Activated CD4-positive, alpha-beta T cell treated with anti-CD3 and anti-CD28 coated beads, Interleukin-2, amount 50 U/mL, for 4 hours (primary cell): ENCODE measurements at places on chromosomes 6 and 20.
A peak's percentile ranks its signal among the peaks of the same experiment; 100 is the strongest.

DNA sequence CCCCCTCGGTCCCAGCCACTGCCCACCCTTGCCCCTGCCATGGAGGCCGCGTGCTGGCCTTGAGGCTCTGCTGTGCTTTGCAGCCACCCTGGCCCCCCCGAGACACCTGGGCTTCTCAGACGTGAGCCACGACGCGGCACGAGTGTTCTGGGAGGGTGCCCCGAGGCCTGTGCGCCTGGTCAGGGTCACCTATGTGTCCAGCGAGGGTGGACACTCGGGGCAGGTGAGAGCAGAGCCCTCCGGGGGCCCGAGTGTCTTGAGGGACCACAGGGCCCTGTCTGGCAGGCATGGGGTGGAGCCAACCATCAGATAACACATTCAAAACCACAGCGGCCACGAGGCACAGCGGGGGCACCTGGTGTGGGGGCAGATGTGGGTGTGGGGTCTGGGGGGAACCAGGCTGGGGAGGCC, 18.9 kb downstream of the COL20A1 start:
- no peak for DNase-seq

- no peak for DNase-seq
These were observed 17.2 kb upstream of the SNAP25 start for GRCh38 chr20:10201321-10201870.

- no peak for DNase-seq
These were observed 77.6 kb upstream of the EYA2 start for GRCh38 chr20:46816886-46817638.

DNA sequence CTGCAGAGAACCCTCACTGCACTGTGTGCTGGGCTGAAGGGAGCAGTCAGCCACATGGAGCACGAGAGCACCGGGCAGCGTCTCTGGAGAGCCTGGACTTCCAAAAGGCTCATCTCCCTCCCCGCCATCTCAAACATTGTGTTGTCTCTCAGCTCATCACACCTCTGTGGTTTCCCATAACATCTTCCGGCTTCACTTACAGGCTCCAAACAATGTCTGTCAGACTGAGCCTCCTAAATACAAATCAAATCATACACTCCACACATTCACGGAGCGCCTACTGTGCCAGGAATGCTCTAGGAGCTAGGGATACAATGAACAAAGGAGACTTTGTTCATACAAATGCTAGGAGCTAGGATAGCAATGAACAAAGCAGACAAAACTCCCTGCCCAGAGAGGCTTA, 398.0 kb downstream of the RNGTT start:
- DNase-seq, result no peak

- DNase-seq, result no peak
These were observed 208.0 kb upstream of the EXOC2 start for GRCh38 chr6:900716-901605.

DNA sequence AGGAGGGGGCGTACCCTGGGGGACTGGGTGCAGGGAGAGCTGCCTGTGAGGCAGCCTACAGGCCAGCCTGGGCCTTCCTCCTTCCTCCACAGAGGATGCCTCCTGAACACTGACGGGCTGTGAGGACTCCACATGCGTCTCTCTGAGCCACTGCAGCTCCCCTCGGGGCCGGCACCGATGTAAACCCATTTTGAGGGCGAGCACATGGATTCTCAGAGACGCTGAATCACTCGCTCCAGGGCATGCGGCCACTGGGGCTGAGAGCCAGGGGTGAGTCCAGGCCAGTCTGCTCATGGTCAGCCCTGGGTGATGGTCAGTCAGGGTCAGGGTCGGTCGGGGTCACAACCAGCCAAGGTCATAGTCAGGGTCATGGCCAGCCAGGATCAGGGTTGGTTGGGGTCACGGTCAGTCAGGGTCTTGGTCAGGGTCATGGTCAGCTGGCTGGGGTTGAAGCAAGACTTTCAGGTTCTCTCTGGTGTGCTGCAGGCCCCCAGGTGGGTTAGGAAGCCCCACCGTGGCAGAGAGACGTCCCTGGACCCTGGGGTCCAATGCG, 14.7 kb upstream of the RBBP8NL start:
- DNase-seq, result no peak

DNA sequence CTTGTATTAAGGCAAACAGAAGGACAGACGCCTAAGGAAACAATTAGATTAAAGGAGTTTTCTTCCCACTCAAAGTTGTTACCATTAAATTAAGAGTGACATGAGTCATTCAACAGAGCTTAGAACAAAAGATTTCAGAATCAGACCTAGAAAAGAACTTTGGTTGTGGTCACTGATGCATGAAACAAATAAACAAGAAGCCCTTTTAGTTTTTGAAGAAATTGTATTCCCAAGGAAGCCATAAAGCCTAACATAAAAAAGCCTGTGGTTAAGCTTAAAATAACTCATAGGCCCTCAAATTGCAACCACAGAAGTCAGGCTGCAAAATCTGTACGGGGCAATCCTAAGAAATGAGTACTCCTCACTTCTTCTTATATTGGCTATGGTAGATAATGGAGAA, 17.9 kb upstream of the TRIM26 start:
- no peak for DNase-seq

DNA sequence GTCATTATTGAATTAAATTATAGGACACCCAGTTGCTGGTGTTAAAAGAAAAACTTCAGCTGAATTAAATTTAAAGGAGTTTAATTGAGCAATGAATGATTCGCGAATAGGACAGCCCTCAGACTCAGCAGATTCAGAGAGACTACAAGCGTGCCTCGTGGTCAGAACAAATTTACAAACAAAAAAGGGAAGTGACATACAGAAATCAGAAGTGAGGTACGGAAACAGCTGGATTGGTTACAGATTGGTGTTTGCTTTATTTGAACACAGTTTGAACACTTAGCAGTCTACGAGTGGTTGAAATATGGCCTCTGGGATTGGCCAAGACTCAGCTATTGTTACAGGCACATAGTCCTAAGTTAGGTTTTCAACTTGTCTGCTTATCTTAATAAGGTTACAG, 25.8 kb upstream of the TNFRSF21 start:
- DNase-seq, result no peak

GRCh38 chr6:112050429-112050828, 3.5 kb upstream of the CCN6 start:
- no peak for DNase-seq

GRCh38 chr6:93423542-93423941, 4.2 kb upstream of the EPHA7 start:
- DNase-seq, result no peak

- DNase-seq, result no peak
These were observed 1.9 kb downstream of the MRPS26 start for GRCh38 chr20:3047486-3048419.

DNA sequence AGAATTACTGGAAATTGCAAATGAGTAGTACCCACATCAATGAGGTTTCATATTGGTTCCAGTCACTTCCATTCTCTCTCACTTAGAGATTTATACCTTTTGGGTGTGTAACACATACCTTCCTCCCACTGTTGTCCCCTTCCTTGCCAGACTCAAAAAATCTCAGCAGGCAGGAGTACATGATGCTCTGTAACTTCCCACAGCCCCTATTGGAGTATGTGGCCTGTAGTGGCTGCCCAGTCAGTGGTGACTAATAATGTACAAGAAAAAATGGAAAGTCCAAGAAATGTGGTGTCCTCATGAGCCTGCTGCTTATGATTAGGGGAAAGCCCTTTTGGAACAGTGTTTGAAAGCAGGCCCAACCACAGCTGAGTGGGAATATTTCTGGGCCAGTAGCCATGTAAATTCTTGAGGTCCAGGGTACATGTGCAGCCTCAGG, 312.0 kb downstream of the ZFAND3 start:
- DNase-seq, result no peak

DNA sequence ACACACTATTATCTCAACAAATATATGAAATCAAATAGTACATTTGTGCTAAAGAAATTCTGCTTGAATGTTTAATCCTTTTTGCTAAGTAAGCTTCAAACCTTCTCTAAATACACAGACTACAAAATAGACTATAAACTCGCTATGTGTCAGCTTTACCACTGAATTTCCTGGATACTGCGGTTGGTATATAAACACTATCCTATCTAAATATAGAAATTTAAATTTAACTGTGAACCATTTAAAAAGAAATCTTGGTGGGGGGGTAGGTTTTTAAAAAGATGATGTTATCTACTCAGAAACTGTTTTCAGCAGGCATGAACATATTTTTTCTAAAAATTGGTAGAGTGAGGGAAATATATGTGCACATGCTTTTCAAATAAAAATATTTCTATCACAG, 306.5 kb upstream of the RUNX2 start:
- no peak for DNase-seq

- no peak for DNase-seq
These were observed 69.4 kb upstream of the FBXL4 start for GRCh38 chr6:99017150-99017549.

DNA sequence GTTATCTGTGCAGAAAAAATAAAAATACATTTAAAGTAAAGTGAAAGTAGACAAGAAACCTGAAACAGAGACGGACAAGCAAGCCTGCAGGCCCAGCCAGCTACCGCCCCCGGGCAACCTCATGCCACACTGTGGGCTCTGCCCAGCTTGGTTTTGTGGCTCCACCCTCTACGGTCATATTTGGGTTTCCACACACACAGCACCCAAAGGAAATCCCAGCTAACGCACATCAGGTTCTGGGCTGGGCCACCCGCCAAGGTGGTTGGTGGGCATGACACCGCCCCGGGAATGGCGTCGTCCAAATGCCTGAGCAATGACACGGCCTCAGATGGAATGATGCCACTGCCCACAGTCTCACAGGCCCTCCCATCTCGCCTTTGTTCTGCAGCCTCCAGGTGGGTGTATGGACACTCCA, 22.9 kb downstream of the FAM110A start:
- DNase-seq, result peak; percentile 39

GRCh38 chr6:97186416-97186999, 96.5 kb downstream of the MMS22L start:
- peak; percentile 59 for DNase-seq

GRCh38 chr6:1738558-1739081, 128.9 kb downstream of the FOXC1 start:
- no peak for DNase-seq

- no peak for DNase-seq
These were observed 53.1 kb downstream of the NINL start for GRCh38 chr20:25532015-25532751.

GRCh38 chr20:24917797-24918578, 31.1 kb upstream of the CST7 start:
- DNase-seq, result peak; percentile 26

- no peak for DNase-seq
These were observed 26.5 kb upstream of the RNF24 start for GRCh38 chr20:4041748-4042411.

DNA sequence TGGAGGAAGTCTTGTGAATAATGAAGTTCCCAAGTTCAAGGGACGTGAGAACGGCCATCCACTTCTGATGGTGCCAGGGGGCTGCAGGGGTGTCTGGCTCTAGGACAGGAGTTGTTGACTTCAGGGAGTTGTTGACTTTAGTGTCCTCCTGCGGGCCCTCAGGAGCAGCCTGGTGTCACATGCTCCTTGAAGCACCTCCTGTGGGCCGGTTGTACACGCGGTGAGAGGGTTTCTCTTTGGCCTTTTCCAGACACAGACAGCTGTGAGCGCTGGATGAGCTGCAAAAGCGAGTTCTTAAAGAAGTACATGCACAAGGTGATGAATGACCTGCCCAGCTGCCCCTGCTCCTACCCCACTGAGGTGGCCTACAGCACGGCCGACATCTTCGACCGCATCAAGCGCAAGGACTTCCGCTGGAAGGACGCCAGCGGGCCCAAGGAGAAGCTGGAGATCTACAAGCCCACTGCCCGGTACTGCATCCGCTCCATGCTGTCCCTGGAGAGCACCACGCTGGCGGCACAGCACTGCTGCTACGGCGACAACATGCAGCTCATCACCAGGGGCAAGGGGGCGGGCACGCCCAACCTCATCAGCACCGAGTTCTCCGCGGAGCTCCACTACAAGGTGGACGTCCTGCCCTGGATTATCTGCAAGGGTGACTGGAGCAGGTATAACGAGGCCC, 77.8 kb downstream of the ISM1 start:
- no peak for DNase-seq

DNA sequence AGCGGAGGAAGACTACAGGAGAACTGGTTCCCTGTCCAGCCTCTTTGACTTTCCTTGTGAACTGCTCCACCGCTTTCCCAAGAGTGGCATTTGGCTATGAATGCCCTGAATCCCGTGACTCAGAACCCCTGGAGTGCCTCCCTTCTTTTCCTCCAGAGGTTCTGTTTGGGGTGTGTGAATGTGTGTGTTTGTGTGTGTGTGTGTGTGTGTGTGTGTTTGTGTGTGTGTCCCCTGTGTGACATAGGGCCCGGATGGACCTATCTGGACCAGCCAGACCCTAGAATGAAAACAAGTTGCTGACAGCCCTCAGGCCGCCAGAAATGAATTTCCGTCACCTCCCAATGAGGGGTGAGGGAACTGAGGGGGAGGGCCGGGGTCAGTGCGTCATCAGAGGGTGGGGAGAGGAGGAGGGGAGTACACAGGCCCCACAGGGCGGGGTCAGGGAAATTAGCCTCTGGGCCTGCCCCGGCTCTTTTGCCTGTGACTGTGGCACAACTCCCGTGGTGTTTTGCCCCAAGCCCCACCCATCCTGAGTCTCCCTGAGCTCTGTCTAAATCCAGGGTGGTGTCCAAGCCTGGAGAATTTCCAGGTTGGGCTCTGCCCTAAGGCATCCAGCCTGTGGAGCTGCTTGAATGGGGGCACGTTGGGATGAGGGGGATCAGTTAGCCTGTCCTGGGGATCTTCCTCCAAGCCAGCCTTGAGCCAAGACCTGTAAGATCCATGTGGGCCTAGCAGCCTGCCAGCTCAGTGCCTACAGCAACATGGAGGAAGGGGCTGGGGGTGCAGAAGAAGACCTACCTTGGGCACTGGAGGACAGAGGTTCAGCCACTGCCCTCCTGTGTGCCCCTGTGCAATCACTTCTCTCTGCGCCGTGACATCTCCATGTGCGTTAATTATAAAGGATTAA, 15.2 kb upstream of the MRPS18A start:
- no peak for DNase-seq

- DNase-seq, result no peak
These were observed 46.3 kb upstream of the IYD start for GRCh38 chr6:150322466-150322871.

- no peak for DNase-seq
These were observed 105.5 kb downstream of the AGPAT4 start for GRCh38 chr6:161168281-161168891.

DNA sequence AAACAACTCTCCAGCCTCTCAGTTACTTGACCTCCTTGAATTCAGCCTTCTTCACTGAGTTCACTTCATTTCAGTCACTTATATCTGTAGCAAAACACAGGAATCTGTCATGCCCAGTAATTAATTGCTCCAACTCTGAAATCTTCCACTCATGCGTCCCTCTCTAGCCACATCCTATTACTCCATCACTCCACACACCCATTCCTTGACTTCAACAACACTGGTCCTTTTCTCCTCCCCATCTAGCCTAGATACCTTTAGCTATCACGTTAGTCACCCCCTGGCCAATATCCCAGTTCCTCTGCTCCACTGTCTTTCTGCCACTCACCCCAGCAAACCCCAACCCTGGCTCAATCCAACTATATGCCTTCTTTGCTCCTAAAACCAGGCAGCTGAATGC, 7.7 kb downstream of the ZHX3 start:
- DNase-seq, result no peak

- DNase-seq, result no peak
These were observed 22.6 kb upstream of the SIRPB2 start for GRCh38 chr20:1513801-1514200.

- no peak for DNase-seq
These were observed 417 bp downstream of the PRRT1 start for GRCh38 chr6:32151181-32151862.
